ENCODE measurements at places on chromosomes 13 and 19.
A peak's percentile ranks its signal among the peaks of the same experiment; 100 is the strongest.

DNA sequence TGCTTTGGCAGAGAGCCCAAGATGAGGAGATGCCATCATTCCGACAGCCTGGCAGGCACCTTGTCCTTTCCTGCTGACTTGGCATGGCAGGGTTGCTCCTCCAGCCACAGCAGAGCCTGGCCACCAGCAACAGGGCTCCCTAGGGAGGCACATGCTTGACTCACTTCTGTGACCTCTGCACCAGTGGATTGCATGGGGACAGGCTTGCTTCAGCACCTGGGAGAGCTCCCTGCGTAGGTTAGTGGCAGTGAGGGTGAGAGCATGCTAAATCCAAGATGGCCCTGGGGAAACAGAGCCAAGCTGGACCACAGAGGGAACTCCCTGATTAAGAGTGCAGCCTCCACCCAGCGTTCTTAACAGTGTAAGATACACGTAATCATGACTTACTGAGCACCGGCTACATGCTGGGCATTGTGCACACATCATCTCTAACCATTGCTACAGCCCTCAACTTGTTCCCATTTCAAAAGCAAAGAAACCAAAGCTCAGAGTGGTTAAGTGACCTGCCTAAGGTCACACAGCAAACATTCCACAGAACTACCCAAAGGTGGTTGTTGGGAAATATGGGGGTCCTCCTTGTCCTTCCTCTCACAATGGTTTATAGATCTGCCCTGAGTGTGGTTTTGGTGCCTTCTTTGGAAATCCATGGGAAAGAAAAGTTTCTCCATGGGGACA lies 116.6 kb upstream of the UQCRFS1 start:
- no peak for DNase-seq

DNA sequence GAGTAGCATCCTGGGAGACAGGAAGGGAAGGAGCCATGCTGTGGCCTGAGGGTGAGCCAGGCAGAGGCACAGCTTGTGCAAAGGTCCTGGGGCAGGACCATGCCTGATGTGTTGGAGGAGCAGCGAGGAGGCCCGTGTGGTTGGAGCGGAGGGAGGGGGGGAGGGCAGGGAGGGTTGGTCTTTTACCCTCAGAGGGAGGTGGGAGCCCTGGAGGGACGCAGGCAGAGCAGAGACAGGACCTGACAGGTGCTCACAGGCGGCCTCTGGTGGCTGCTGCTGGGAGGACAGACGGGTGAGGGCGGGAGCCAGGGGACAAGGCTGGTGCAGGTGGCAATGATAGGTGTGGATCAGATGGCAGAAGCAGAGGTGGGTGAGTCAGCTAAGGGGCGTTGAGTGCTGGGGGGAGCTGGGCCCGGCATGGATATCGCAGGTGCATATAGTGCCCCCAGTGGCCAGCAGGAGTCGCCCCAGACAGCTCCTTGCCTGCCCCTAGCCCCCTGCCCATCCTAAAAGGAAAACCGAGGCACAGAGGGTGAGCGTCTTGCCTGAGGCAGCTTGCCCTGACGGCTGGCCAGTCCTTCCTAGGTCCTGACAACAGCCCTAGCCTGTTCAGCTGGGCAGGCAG lies 9.8 kb upstream of the GNA15 start:
- peak; percentile 84 for DNase-seq

GRCh38 chr13:103033999-103034398 lies 32.2 kb downstream of the SLC10A2 start:
- DNase-seq, result no peak

GRCh38 chr13:93304134-93304533 lies 77.5 kb downstream of the GPC6 start:
- no peak for DNase-seq

GRCh38 chr19:8020681-8021080 lies 15.2 kb upstream of the ELAVL1 start:
- no peak for DNase-seq

DNA sequence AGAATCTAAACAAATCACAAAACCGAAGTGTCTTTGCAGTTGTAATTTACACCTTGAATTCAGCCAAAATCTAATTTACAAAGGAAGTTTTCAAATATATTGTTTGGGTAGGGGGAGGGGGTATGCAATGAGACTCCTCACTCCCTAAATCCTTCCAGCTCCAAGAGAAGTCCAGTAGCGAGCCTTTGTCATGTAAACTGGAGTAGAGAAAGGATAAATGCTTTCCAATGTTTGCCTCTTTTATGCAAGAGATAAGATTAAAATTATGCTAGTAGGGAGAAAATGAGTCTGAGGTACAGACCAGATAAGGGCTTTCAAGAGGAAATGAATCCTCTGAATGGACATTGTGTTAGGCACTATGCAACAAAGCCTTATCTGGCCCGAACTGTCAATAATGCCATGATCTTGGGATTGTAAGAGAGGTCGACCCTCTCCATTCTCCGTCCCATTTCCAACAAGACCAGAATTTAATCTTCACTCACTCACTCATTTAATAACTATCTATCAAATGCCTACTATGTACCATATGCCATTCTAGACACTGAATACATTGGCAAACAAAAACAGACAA lies 199.2 kb downstream of the LACC1 start:
- DNase-seq, result no peak

- DNase-seq, result no peak
Measured at GRCh38 chr19:329876-330275, 14.7 kb downstream of the MIER2 start.

DNA sequence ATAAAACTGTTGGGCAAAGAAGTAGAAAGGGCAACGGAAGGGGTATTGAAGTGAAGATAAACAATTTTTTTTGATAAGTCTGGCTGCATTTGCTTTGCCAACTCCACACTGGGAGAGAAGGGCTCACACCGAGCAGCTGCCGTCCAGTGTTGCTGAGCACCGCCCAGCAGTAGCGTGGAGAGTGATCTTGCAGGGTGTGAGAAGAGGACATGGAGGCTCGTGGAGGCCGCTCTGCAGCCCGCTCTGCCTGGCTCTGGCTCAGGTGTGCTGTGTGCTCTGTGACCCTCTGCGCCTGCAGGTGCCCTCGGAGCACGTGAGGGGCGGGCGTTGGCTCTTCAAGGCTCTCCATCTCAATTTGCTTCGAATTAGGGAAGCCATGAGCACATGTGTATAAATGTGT lies 35.9 kb upstream of the TEX29 start:
- no peak for DNase-seq

GRCh38 chr19:41578886-41579285 lies 2.9 kb downstream of the CEACAM21 start:
- no peak for DNase-seq

DNA sequence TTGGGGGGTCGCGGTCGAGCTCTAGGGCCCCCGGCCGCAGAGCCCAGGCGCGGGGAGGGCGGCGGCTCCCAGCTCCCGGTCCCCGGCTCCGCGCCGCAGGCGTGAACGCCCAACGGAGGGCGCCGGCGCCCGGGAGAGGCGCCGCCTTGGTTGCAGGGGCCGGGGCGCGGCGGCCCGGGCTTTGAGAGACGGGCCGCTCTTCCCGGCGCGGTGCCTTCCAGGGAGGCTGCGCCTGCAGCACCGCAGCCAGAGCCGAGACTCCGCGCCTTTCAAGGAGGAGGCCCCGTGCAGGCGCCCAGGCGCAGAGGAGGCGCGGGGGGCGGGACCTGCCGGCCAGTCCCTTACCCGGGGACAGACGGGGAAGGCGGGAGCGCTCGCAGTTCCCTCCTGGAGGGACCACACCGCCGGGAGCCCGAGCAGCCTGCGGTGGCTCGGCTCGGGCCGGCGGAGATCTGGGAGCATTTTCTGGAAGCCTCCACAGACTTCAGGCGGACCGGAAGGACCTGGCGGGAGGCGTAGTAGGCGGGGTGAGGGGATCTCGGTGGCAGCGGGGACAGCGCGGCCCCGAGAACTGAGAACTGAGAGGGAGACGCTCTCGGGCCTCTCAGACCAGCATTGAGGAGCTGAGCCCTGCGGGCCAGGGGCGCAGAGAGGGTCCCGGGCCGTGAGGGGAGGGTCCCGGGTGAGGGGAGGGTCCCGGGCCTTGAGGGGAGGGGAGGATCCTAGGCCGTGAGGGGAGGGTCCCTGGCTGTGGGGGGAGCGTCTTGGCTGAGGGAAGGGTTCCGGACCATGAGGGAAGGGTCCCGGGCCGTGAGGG lies 25.5 kb upstream of the MCF2L start:
- DNase-seq, result peak; percentile 61

GRCh38 chr19:42108527-42109389 lies 23.5 kb downstream of the POU2F2 start:
- peak; percentile 88 for DNase-seq

DNA sequence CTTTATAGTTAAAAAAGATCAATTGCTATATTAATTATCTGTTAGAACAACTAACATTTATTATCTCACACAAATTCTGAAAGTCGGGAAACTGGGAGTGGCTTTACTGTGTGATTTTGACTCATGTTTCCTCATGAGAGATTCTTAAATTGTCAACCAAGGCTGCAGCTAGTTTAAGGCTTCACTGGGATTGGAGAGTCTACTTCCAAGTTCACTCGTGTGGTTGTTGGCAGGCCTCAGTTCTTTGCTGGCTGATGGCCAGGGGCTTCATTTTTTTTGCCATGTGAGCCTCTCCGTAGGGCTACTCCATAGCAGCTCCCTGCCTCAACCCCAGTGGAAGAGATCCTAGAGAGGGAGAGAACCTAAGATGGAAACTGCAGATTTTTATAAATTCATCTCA lies 24.5 kb upstream of the LPAR6 start:
- peak; percentile 78 for DNase-seq

GRCh38 chr19:2164020-2164998 lies 576 bp downstream of the DOT1L start:
- no peak for DNase-seq

GRCh38 chr13:79711631-79712030 lies 230.7 kb downstream of the NDFIP2 start:
- no peak for DNase-seq

DNA sequence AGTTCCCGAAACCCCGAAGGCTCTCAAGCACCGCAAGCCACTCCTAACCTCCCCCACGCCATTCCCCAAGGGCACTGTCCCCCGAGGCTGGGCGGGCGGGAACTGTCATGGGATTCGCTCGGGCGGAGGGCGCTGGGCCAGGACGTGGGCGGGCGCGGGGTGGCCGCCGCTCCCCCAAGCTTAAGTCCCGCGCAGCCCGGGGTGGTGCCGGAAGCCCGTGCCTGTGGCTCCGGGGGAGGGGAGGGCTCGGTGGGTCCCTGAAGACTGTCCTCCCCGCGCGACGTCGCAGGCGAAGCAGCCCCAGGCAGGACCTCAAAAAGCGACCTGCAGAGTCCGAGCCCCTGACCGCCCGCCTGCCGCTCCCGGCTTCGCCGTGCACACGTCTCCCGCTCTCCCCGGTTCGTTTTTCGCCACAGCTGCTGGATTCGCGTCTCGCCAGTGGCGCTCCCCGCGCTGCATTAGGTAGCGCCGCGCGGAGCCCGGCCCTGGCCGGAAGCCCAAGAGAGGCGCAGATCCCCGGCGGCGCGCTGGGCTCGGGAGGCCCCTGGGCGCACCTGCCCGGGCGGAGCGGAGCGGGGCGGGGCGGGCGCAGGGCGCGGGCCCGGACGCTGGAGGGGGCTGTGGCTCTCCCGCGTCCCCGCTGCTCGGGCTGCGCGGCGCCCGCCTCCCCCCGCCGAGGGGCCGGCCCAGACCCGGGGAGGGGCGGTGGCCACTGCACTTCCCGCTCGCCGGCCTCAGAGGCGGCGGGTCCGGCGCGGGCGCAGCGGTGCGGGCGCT lies at the start of gene FARP1:
FARP1 (plus strand) TSS at position 715 of the 777 bp plus-strand sequence. CDS start 70,149 bp downstream, outside the sequence.
- peak; percentile 83 for DNase-seq

DNA sequence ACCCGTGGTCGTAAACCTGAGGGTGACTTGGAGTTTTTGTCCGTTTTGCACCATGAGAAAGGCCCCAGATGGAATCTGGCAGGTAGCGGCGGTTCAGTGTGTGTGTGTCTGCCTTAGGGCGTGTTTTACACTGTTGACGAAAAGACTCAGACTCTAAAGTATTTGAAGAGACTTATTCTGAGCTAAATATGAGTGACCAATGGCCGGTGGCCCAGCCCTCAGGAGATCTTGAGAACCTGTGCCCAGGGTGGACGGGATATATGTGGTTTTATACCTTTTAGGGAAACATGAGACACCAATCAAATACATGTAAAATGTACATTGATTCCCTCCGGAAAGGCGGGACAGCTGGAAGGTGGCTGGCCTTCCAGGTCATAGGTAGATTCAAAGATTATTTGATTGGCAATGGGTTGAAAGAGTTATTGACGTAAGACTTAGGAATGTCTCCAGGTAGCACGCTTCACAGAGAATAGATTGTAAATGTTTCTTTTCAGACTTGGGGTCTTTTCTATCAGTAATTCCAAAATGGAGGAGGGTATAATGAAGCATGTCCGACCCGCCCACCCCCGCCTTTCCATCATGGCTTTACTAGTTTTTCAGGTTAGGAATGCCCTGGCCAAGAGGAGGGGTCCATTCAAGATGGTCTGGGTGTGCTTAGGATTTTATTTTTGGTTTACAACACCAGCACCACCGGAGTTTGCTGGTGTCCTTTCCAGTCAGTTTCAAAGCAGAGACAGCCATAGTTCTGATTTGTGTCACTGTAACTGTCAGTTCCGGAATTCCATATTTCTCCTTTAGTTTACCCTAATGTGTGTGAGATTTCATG lies 1.0 kb upstream of the ZNF529 start:
- DNase-seq, result no peak

DNA sequence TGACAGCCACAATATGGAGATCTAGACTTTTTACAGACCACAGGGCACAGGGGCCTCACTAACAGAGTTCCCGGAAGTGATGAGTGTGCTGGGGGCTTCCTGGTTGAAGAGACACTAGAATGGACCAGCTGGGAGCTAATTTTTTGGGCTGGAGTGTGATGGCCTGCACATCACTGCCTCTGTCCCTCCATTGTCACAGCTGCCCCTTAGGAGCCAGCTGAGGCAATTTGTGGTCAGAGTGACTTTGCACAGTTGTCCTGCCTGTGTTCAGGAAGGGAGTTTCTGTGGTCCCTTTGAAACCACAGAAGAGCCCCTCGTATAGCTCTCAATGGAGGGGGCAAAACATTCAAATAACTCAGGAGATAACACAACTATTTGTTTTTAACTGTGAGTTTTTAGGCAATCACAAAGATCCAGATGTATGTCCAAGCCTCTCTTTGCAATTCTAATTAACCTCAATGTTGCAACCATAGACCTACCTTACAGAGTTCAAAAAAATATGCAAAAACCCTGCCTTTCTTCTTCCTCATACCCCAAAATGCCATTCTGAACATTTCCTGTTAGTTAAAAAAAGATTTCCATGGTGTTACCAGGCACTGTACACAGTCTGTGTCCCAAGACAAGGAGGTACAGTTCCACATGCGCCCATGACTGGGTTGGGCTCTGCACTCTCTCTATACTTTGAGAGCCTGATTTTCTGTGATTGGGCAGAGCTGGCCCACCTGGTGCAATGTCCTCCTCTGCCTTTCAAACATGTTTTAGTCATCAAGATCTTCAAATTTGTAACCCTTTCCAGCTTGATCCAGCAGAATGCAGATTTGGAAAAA lies 2.4 kb downstream of the ALOX5AP start:
- peak; percentile 25 for DNase-seq

DNA sequence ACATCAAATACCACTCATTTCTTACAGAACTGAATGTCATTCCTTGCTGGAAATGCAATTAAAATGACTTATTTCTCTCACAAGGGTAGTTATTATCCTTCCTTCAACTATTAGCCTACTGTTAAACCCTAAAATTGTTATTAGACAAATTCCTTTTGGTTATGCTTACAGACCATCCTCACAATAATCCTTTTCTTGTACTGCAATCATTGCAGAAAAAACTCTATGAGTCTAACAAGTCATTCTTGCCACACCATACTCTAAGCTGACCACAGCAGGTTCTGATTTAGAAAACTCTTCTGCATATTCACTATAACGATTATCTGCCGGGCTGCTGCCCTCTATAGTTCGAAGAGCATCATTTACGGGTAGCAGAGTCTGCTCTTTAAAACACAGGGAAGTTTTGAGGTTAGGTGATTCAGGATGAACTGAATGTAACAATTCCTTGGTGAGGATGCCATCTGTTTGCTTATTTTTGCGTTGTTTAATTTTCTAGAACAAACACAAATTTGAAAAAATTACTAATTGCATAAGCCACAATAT lies 38.2 kb downstream of the MTMR6 start:
- DNase-seq, result no peak

Measured in heart left ventricle (tissue), 16 donors.